ENCODE measurements at places on chromosomes 3 and 15. TPM values are rescaled to one million over a fixed set of nuclear protein-coding genes. Genes with fewer than 3 reads are reported as not detected.

CKMT1B gene
- total RNA-seq: not detected

CCDC33 gene
- not detected for total RNA-seq

GP5 gene
- total RNA-seq: not detected

VILL gene
- 6.7 TPM for total RNA-seq

HESX1 gene
- 0.19 TPM for total RNA-seq

CGNL1 gene
- 20.9 TPM for total RNA-seq

MYL3 gene
- not detected for total RNA-seq

ISLR2 gene
- total RNA-seq: not detected

ANKRD34C gene
- not detected for total RNA-seq

PLA2G4B gene
- 0.27 TPM for total RNA-seq

STAB1 gene
- total RNA-seq: 278 TPM

GOLGA8S gene
- 0.09 TPM for total RNA-seq

ATP8B4 gene
- total RNA-seq: under 0.01 TPM

TMCO5A gene
- not detected for total RNA-seq

ATR gene
- total RNA-seq: 24.8 TPM

CHST13 gene
- not detected for total RNA-seq

DUOX1 gene
- not detected for total RNA-seq

GADL1 gene
- 0.45 TPM for total RNA-seq

FBXO40 gene
- not detected for total RNA-seq

NMD3 gene
- 107 TPM for total RNA-seq

SHF gene
- total RNA-seq: 1.8 TPM

CD86 gene
- under 0.01 TPM for total RNA-seq

C3orf62 gene
- total RNA-seq: 0.81 TPM

ARGFX gene
- not detected for total RNA-seq

GRK7 gene
- total RNA-seq: under 0.01 TPM

DOCK3 gene
- under 0.01 TPM for total RNA-seq

CHDH gene
- not detected for total RNA-seq

SNTN gene
- total RNA-seq: not detected

STARD5 gene
- total RNA-seq: 0.36 TPM

TRIM42 gene
- not detected for total RNA-seq

FBXW12 gene
- not detected for total RNA-seq

SLC28A2 gene
- total RNA-seq: not detected

WDR82 gene
- 83.1 TPM for total RNA-seq

RARB gene
- 51.6 TPM for total RNA-seq

PAQR5 gene
- total RNA-seq: 0.28 TPM

TADA3 gene
- total RNA-seq: 28.4 TPM

B3GNT5 gene
- 18.1 TPM for total RNA-seq

USP50 gene
- total RNA-seq: 0.09 TPM

RAB5A gene
- 54.4 TPM for total RNA-seq

TP63 gene
- not detected for total RNA-seq

KIF7 gene
- total RNA-seq: 9.5 TPM

C3orf49 gene
- total RNA-seq: not detected

KLF15 gene
- 0.63 TPM for total RNA-seq

LRRIQ4 gene
- not detected for total RNA-seq

ECE2 gene
- total RNA-seq: not detected

ZBTB11 gene
- total RNA-seq: 28.2 TPM

PRTG gene
- total RNA-seq: 1.4 TPM

SIDT1 gene
- not detected for total RNA-seq

SPESP1 gene
- total RNA-seq: 1.0 TPM

TJP1 gene
- total RNA-seq: 85.1 TPM

AADACL2 gene
- not detected for total RNA-seq

ROPN1B gene
- total RNA-seq: not detected
